ENCODE measurements at places on chromosomes 16 and 17.

DNA sequence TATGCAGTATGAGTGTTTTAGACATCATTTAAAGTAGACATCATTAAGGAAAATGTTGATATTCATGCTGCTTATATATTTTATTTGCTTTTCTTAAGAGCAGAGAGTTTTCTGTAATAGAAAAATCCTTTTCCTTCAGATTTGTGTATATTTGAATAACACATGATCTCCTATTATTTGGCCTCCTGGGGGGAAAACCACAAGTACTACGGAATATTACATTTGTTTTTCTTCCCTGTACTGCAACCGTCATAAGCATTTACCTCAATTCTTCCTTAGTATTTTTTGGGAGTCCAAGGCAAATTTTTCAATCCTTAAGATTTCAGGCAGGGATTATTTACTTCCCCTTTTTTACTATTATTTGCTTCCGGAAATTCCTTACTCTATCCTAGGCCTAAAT, 6.0 kb downstream of the RSPRY1 start:
- no peak for DNase-seq

- DNase-seq = peak; percentile 41
Measured at GRCh38 chr16:30112197-30113030, 923 bp downstream of the GDPD3 start.

- no peak for DNase-seq
Measured at GRCh38 chr17:34504814-34505484, 74.4 kb upstream of the TMEM132E start.

DNA sequence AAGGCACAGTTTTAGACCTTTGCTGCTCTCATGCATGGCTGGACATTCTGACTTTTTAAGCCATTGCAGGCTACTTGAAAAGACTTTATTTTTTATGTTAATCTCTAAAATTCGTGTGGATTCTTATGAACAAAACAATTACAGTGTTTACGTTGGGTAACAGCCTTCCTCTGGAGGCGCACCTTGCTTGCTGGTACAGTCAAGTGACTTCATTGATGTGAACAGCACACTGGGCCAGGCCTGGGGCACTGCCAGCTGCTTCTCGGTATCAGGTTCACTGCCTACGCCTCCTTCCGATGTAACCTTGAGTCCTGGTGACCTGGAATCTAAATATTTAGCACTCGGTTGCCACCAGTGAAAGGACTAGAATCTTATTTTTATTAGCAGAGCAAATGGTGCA, 27.8 kb downstream of the MARCHF10 start:
- DNase-seq = no peak

- no peak for DNase-seq
Measured at GRCh38 chr16:11084876-11085485, 140.6 kb downstream of the CLEC16A start.

DNA sequence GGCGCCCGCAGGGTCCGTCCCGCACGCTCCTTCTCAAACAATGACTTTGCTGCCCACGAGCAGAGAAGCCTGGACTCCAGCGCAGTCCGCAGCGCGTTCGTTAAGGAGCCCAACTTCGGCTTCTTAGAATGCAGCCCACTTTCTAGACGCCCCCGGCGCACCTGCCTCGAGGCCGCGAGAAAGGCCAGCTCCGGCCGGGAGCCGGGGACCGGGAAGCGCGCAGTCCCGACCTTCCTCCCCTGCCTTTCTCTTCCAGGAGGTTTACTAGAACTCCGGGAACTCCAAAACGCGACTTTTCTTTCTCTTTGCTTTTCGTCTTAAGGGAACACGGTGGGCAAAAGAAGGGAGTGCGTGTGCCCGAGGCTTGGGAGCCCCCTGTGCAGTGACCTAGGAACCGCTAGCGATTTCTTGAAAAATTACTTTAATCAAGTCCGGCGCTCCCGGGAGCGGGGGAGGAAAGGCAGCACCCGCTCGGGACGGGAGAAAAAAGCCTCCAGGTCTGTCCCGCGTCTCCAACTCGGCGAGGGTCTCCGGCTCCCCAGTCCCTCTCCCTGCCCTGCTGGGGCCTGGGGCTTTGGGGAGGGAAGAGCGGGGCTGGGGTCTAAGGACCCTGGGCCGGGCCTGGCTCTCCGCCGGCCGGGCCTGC, 2.6 kb downstream of the HNF1B start:
- DNase-seq = no peak

DNA sequence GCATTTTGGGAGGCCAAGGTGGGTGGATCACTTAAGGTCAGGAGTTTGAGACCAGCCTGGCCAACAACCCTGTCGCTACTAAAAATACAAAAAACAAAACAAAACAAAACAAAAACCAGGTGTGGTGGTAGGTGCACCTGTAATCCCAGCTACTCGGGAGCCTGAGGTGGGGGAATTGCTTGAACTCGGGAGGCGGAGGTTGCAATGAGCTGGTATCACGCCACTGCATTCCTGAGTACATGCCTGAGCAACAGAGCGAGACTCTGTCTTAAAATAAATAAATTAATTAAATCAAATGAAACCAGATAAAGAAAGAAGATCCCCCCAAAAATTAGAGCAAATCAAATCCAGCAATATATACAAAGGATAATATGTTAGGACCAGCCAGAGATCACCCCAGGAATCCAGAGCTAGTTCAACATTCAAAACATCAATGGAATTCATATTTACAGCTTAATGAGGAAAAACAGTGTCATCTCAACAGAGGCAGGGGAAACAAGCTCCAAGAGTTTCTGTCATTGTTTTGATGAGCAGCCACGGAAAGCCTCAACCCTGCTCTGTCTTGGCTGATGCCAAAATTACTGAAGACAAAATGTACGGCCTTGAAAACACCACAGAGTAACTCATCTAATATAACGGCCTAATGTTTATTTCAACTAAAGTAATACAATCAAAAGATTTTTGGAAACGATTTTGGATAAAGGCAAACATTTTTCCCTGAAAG, 3.7 kb downstream of the PEMT start:
- no peak for DNase-seq

DNA sequence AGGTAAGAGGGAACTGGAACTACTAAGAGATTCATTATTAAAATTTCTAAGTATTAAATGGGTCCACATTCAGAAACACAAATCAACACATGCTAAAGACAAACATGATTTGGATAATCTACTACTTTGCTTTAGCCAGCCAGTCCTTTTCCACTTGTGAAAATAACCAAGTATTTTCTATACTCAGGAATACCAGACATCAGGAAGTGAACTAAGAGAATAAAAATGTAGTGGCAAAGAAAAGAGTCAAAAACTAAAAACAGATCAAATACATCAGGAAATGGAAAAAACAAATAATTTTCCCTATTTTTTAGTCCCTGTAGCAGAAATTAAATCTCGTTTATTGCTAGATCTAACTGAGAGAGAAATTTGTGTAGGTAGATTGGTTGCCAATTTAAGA, 78.0 kb downstream of the MYO1D start:
- DNase-seq = no peak

DNA sequence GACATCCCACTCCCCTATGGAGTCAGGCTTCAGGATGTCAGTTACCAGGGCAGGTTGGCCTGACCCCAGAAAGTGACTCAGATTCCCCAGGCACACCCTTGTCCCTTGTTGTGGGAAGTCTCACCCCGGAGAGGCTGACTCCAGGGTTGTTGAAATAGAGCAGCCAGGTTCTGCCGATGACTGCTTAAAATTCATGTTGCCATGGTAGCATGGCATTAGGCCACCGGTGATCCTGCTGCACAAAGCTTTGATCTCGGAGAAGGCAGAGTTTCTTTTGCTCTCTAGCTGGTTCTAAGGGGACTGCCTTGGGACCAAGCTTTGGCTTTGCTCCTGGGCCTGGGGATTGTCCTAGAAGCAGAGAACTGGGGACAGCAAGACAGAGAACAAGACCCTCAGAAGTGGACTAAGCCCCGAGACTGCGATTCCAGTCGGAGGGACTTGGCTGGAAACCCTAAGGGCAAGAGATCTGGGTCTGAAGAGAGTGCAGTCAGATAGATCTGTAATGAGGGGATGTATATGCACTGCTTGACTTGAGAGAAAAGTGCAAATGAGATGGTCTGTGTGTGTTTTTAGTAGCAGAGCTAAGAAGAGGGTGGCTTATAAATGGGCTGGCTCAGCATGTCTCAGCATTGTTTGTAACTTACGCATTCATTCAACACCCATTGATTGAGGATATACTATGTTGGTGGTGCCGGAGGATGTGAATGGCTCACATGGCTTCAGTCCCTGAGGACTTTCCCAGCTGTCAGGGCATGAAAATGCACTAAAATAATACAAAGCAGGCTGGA, 106.9 kb downstream of the RGS9 start:
- no peak for DNase-seq

DNA sequence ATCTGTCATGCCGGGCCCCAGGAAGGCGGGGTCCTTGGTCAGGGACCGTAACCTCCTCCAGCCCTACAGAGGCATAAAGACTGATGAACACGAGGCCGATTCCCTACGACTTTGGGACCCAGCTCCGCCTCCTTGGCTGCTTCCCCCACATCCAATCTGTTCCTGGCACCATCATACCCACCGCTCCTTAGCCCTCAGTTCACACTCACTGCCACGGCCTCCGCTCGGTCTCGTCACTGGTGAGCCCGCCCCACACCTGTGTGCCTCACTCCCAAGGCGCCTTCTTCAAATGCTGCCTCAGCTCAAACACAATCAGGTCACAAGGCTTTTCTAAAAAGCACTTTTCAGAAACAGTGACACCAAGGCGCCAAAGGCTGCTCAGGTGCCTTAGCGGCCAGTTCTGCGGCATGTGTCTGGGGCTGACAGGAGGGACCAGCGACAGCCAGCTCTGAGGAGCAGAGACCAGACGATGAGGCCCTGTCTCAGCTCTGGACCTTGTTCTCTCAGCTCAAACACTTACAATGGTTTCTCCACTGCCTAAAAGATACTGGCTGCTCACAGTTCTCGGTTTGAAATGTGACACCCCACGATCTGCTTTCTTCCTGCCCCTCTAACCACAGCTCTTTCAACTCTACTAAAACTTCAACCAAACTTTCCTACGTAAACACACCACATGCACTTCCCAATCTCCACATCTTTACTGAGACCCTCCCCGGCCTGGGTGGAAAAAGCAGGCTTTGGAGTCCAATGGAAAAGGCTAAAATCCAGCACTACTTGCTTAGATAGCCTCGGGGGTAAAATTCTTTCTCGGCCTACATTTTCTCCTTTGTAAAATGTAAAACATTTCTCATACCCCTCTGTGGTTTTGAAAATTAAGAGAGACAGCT, 33.2 kb downstream of the CYB5D2 start:
- DNase-seq = no peak

GRCh38 chr16:68283801-68284598, 19.7 kb downstream of the SLC7A6 start:
- DNase-seq = no peak

- no peak for DNase-seq
Measured at GRCh38 chr17:31313982-31314781, at the start of gene EVI2B. EVI2B (minus strand) TSS chr17:31314054; CDS start chr17:31305609, 8,445 bp downstream.

- no peak for DNase-seq
Measured at GRCh38 chr17:42573095-42573494, 4.4 kb downstream of the PSMC3IP start.

- no peak for DNase-seq
Measured at GRCh38 chr16:65773301-65773874, 593.1 kb upstream of the CDH5 start.

DNA sequence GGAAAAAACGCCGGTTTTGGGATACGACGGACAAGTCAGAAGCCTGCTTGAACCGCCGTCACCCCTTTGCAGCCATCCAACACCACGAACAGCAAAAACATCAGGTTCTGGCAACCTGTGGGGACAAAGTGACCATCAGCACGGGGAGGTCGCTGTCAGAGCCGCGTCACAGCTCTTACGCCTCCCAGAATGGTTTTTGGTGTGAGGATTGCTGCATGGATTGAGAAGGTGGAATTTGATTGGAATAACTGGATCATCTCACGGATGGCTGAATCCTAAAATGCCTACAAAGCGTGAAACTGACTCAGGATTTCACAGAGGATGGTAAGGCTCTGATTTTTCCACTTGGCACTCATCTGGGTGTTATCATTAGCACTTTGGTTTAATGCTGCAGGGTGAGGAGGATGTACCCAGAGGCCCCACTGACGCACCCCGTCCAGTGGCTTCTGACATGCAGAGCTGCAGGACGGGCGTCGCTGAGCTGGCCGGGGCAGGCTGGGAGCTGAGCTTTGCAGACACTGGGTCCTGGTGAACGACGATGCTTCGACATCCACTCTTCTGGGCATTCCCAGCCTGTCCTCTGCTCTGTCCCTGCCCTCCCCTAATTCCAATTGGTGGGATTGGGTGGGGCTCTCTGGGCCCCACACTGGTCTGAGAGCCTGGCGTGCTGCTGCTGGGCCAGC, 73.4 kb upstream of the CREBBP start:
- DNase-seq = no peak

- DNase-seq = peak; percentile 26
Measured at GRCh38 chr17:3870871-3871306, 22.0 kb downstream of the CAMKK1 start.

DNA sequence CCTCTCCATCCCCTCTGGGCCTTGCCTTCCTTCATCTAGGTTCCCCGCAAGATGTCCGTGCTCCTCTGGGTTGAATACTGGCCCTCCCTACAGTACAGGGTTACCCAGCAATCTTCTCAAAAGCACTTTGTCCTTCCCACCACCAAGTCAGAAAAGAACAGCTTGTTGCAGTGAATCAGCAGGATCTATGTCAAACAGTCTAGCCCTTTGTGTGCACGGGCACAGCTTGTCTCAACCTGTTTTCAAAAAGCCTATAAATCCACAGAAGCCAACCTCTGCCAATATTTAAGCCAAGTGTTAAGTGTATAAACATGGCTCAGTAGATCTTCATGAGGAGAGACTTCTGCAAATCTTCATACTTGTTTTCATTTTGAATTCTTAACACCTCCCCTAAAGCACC, 25.2 kb downstream of the C17orf67 start:
- no peak for DNase-seq

GRCh38 chr17:12050646-12051225, 30.1 kb downstream of the MAP2K4 start:
- DNase-seq = no peak

GRCh38 chr17:4444782-4445473, 11.2 kb downstream of the SPNS3 start:
- no peak for DNase-seq

GRCh38 chr17:2250140-2251095, 53.2 kb downstream of the SMG6 start:
- peak; percentile 60 for DNase-seq

DNA sequence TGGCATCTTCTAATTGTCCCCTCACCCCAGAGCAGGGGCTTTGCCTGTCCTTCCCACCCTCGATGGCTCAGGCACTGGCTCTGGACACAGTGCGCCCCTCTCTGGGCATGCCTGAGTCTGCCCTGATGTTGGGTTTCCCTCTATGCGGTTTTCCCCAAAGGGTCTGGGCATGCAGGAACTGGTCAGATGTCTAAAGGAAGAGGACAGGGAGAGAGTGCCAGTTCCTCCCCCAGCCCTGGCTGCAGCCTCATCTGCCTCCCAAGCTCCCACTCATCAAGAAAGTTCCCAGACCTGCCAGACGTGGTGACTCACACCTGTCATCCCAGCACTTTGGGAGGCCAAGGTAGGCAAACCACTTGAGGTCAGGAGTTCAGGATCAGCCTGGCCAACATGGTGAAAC, 41.3 kb upstream of the PABPN1L start:
- DNase-seq = no peak

- no peak for DNase-seq
Measured at GRCh38 chr16:15055141-15056053, 477 bp downstream of the NTAN1 start.

- DNase-seq = no peak
Measured at GRCh38 chr16:67699265-67699664, 19.9 kb downstream of the GFOD2 start.

All from CD4-positive, alpha-beta T cell treated with Interleukin-15 for 1 hour (primary cell).